ENCODE measurements at places on chromosomes 11 and 22.

DNA sequence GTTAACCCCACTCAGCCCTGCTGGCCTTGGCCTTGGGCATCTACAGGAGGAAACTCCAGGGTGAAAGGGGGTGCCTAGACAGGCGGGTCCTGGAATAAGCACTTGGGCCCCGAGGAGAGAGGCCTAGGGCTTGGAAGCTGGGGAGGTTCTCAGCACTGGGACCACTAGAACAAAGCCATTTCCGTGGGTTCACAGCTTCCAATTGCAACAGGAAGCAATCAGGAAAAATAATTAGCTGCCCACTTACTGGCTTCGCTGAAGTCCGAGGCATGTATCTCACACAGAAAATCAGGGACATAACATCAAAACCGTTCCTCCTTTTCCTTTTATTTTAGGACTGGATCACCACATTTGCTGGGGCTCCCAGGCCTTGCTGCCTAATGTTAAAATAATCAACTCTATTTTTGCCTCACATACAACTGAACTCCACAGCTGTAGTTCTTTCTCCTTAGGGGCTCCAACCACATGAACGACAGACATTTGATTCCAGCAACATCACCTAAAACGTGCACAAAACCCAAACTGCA, 161.1 kb upstream of the GRK3 start:
- no peak for DNase-seq

DNA sequence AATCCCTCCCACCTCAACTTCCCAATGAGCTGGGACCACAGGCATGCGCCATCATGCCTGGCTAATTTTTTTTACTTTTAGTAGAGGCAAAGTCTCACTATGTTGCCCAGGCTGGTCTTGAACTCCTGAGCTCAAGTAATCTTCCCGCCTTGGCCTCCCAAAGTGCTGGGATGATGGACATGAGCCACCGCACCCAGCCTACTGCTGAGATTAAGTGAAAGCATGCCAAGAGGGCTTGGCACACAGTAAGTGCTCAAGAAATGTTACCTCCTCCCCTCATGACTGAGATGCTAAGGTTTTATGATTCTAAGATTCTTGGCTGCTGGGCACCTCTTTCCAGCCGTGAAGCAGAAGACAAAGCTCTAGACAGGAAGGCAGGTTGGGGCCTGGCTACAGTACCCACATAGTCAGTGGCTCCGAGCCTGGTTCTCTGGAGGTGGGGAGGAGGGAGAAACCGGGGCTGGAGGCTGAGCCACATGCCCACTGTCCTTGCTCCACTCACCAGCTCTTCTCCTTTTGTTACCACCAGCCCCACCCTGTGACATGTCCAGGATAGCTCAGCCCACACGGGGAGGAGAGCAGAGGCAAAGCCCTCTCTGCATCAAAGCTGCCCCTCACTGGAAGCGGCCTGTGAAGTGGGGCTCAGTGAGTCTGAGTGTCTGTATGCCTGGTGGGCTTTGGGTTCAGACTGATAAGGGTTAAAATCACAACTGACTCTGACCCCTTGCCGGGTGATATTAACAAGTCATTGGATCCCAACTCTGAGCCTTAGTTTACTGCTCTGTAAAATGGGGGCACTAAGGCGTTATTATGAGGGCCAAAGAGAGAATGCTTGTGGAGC, 12.9 kb downstream of the ARHGEF17 start:
- DNase-seq = no peak

- no peak for DNase-seq
Measured at GRCh38 chr11:14821031-14821430, 71.0 kb downstream of the CYP2R1 start.

DNA sequence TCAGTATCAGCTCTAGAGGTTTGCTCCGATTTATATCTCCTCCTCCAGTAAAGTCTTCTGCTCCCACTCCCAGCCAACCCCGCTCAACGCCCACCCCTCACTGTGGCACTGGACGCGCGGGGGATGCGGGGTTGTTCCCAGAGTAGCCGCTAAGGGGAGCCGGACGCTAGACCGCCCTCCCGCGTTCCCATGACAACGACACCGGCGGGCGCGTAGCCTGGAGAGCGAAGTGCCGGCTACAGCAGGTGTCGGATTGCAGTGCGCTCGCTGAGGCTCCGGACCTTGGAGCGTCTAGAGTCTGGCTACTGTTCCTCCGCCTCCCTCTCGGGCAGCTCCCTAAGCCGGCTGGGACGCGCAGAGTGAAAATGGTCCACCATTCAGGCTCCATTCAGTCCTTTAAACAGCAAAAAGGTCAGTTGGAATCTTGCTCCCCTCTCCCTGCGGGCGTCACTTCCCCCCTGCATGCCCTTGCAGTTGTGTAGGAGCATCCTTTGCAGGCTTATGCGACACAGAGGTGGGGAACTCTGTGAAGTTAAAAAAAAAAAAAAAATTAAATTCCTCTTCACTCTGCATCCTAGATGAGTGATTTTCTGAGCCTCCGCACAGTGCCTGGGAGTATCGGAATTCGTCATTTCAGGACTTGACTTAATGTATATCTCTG, at the start of gene ANO3:
Gene ANO3, plus strand, starts transcription at position 220 of the 661 bp plus-strand sequence. Its CDS starts 146 bp downstream, at position 366.
- DNase-seq = no peak

- DNase-seq = no peak
Measured at GRCh38 chr11:8671651-8672062, 10.8 kb downstream of the TRIM66 start.

DNA sequence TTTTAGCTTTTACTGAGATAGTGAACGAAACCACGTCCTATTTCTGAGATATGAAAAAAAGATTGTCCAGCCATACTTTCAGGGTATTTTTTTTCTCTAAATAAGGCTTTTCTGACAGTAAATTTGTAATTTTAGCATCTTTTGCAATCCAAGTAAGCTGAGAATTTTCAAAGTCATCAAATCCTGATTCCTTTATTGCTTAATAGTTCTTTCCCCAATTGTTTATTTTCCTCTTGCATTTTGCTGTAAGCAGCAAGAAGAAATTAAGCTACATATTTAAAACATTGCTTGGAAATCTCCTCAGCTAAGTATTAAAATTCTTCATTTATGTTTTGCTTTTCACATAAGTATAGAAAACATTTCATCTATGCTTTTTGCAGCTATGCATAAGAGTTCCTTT, 493.3 kb upstream of the CCDC179 start:
- no peak for DNase-seq

DNA sequence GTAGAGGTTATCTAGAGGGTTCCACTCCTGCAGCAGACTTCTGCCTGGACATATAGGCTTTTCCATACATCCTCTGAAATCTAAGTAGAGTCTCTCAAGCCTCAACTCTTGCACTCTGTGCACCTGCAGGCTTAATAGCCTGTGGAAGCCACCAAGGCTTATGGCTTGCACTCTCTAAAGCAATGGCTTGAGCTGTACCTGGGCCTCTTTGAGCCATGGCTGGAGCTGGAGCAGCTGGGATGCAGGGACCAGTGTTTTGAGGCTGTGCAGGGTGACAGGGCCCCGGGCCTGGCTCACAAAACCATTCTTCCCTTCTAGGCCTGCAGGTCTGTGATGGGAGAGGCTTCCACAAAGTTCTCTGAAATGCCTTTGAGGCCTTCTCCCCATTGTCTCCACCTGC, 2.9 kb upstream of the NXPE4 start:
- DNase-seq = no peak

DNA sequence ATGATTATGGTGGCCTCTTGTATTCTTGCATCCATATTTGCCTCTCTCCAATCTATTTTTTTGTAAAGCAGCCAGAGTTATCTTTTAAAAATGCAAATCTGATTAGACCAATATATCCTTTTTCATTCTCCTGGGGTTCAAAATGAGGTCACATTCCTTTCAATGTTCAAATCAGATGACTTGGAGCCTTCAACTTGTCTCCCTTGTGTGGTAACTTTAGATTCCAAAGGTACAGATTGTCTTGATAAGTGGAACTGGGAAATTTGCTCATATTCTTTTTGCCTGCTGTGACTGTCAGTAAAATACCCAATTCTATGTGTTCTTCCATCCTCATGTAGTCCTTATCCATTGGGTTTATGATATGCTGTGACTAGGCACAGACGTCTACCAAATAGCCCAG, 15.1 kb upstream of the CAPRIN1 start:
- no peak for DNase-seq

DNA sequence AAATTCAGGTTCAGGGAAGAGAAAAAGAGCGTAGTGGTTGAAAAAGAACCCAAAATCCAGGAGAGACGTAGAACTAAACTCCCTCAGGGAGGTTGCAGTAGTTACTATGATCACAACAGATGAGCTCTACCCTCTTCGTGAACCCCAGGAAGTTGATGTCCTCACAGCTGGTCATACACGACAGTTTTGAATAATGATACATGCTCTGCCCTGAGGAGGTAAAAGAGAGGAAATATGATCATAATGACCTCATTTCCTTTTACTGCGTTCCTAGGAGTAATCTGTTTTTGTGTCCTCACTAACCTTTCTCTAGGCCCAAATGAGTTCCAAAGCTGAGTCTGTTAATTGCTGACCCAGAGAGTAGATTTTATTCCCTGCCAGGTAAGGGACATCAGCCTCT, 1.3 kb downstream of the PATE2 start:
- DNase-seq = no peak

- DNase-seq = no peak
Measured at GRCh38 chr11:25992294-25992693, 339.6 kb upstream of the ANO3 start.
